HCEC 1CT (cell line): ENCODE measurements at places on chromosomes 12 and 14.

DNA sequence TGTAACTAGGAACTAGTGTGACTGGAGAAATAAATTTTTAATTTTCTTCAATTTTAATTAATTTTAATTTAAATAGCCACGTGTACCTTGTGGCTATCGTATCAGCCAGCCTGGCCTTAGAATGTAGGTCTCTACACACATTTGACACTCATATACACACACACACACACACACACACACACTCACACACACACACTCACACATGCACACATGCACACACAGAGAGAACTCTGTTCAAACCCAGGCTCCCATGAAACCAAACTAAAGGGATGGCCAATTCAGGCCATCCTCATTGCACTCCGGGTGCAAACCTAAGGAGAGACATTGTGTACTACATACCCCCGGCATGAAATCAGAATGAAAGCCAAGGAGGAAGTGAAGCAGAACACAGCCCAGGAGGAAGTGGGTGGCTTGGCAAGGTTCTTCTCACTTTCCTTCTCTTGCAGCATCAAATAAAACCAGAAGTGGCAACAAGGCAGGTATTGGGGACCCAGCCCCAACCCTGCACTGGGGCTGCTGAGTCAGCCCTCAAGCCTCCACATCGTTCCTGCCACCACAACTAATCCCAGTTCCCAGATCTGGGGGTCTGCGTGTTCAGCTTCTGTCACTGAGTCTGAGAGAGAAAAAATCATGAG lies 26.2 kb upstream of the CHPT1 start:
- DNase-seq = no peak

DNA sequence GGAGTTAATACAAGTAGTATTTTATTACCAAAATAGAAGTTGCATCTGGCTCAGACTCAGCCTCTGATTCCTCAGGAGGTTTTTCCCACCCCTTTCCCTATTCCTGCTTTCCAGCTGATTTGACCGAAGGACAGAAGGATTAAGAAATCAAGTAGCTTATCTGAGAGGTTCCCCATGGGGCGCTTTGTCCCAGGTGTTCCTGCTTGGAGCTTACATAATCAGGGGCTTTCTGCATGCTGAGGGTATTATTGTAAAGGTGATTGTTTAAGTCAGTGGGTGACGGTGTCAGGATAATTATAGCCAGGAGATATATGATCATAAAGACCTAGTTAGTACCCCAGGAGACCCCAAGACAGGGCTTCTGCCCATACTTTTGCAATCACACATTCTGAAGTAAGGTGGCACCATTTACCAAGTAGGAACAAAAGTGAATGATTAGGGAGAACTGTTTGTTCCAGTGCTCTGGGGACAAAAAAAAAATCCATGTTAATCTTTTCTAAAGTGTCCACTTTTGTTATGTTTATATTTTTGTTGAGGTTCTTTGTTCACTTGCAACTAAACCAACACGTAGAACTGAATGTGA lies 921.3 kb downstream of the NRXN3 start:
- no peak for DNase-seq

- no peak for DNase-seq
Observed at GRCh38 chr14:104894331-104895206, 29.5 kb downstream of the CEP170B start.

DNA sequence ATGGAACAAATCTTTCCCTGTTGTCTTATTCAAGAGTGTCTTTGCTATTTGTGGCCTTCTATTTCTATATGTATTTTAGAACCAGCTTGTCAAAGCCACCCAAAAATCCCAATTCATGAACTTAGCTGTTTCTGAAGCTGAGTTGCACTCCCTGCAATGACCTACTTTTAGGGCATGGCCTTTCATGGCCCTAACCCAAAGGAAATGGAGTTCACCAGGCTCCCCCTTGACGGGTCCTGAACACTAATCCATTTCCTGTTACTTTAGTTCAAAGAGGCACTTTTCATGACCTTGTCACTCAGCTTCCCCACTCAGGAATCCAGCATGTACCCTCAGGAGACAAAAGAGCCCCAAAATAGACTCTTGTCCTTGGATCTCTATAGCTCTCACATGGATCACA lies 7.6 kb downstream of the TMED8 start:
- no peak for DNase-seq

- DNase-seq = no peak
Observed at GRCh38 chr14:24323341-24323740, 11.5 kb downstream of the ADCY4 start.

DNA sequence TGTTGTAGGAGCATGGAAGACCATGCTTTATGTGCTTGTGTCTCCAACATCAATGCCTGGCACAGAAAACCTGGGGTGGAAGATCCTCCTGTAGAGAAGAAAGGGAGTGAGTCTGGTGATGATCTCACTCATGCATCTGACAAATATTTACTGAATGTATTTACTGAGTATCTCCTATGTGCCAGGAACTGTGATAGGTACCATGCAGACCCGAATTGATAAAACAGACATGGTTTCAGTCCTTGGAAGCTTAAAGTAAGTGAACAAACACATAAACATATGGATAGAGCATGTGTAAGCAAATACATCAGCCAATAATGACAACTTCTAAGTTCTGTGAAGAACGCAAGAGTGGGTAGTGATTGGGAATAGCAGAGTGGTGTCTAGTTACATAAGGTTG lies 117.0 kb upstream of the CCDC198 start:
- no peak for DNase-seq

GRCh38 chr14:55758796-55759195 lies 178.8 kb downstream of the KTN1 start:
- DNase-seq = no peak

DNA sequence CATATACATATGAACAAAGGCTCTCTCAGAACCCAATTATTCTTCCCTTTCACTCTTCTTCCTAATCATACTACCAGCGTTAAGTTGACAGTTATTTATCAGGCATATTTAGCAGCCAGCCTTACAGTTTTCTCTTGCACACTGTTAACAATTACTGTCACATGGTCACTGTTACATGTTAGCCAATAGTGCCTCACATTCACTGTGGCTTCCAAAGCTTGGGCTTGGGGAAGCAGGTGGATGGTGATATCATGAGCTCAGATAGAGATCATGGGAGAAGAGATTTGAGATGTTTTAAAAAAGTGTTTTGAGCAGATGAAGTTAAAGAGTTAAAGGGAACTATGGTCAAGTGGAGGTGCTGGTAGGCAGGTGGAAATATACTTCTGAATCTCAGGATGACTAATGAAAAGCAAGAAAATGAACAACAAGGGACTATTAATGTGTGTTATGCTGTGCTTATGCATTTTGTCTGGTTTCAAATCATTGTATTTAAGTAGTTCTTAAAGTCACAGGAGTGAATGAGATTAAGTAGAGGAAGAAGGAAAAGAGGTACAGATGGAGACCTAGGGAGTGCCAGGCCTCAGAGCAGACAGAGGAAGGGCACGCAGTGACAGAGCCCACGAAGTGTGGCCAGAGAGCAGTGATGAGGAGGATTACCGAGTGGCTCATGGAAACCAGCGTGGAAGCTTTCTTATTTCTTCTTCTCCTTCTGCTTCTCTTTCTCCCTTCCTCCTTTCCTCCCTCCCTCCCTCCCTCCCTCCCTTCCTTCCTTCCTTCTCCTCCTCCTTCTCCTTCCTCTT lies 39.6 kb downstream of the BICD1 start:
- DNase-seq = no peak

DNA sequence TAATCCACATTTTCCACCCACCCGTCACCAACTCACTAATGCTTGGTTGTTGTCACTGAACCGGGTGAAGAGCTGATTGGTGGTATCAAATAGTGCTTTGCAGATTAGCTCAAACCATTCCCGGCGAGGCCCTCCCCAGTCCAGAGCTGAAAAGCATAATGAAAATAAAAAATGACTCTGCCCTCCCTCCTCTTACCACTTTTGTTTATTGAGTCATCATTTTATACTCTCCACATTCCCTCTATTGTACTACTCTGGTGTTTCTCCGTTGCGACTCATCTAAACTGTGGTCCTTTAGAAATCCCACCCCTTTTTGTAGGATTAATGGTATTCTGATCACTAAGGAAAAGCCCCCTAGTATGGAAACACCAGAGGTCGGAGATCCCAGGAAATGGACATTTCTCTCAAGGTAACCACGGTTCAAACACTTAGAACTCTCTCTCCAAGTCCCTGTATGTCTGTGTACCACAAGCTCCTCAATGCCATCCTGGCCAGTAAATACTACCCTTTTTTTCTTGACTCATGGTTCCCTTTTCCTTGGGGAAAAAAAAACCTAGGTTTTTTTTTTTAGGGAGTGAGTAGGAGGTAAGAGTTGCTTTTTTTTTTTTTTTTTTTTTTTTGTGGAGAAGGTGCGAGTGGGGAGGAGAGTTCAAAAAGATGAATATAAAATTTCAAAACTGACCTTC lies 42.0 kb downstream of the AREL1 start:
- peak; percentile 61 for DNase-seq

- DNase-seq = no peak
Observed at GRCh38 chr14:53124786-53125185, 28.3 kb downstream of the DDHD1 start.

- no peak for DNase-seq
Observed at GRCh38 chr12:131204416-131205274, 250.9 kb downstream of the ADGRD1 start.

- no peak for DNase-seq
Observed at GRCh38 chr12:537772-538171, 78.0 kb downstream of the B4GALNT3 start.

DNA sequence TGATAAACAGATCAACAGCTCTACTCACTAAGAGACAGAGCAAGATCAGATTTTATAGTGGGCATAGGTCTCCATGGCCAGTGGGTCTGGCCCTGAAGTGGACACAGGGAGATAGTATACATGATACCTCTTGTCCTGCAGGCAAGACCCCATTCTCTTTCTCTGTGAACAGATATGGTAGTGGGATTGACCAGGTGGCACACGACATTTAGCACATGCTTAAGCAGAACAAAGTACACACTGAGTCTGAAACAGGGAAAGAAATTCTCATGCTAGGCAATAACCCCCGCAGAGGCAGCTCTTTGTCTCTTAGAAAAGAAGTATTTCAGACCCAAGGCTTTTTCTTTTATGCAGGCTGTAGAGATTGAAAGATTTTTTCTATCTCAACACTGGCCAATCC lies 1331.2 kb downstream of the FSCB start:
- DNase-seq = no peak
